ENCODE measurements at places on chromosomes 7 and 10.
A peak's percentile ranks its signal among the peaks of the same experiment; 100 is the strongest.

GRCh38 chr7:101363734-101364374 is 1.2 kb downstream of the COL26A1 start:
- DNase-seq, result peak; percentile 57

- DNase-seq, result no peak
Observed at GRCh38 chr10:34739915-34740314, 75.2 kb downstream of the PARD3 start.

GRCh38 chr10:77873536-77874380 is 52.8 kb downstream of the DLG5 start:
- no peak for DNase-seq

GRCh38 chr7:11447106-11447505 is 384.9 kb downstream of the THSD7A start:
- DNase-seq, result no peak

- no peak for DNase-seq
Observed at GRCh38 chr10:72009425-72010081, 45.4 kb downstream of the CHST3 start.

GRCh38 chr7:99918959-99919813 is at the start of gene TRIM4:
Gene TRIM4 (minus strand): TSS chr7:99919530. CDS start chr7:99919401, 129 bp downstream.
- peak; percentile 67 for DNase-seq

GRCh38 chr10:114923551-114923950 is 14.4 kb upstream of the TRUB1 start:
- no peak for DNase-seq

- no peak for DNase-seq
Observed at GRCh38 chr7:37187179-37187578, 261.5 kb downstream of the ELMO1 start.

GRCh38 chr10:104199567-104199966 is 32.6 kb downstream of the CFAP43 start:
- DNase-seq, result no peak

- no peak for DNase-seq
Observed at GRCh38 chr10:31871266-31872065, 57.2 kb downstream of the ARHGAP12 start.

- no peak for DNase-seq
Observed at GRCh38 chr10:98308669-98309365, 40.8 kb upstream of the LOXL4 start.

DNA sequence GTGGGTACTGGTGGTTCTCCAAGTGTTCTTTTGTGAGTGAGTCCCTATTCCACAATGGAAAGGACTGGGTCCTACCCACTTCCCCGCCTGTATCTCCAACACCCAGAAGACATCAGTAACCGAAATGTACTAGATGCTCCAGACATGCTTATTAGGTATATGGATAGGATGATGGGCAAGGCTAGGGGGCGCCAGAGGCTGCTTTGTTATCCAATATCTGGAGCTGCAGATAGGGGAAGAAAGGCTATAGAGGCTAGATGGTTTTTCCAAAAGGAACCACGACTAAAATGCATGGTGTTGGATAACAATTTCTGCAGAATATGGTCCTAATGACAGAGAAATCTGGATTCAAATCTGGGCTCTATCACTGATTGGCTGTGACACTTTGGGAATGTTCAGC is 56.2 kb upstream of the TM9SF3 start:
- peak; percentile 33 for DNase-seq

- DNase-seq, result no peak
Observed at GRCh38 chr10:117609095-117609795, 66.7 kb downstream of the EMX2 start.

GRCh38 chr7:87858417-87859100 is 17.6 kb downstream of the SLC25A40 start:
- no peak for DNase-seq

- no peak for DNase-seq
Observed at GRCh38 chr10:3874990-3875841, 90.2 kb upstream of the KLF6 start.

- no peak for DNase-seq
Observed at GRCh38 chr10:49328401-49329145, 29.6 kb downstream of the C10orf71 start.

GRCh38 chr7:135980012-135980551 is 2.9 kb upstream of the MTPN start:
- DNase-seq, result no peak

DNA sequence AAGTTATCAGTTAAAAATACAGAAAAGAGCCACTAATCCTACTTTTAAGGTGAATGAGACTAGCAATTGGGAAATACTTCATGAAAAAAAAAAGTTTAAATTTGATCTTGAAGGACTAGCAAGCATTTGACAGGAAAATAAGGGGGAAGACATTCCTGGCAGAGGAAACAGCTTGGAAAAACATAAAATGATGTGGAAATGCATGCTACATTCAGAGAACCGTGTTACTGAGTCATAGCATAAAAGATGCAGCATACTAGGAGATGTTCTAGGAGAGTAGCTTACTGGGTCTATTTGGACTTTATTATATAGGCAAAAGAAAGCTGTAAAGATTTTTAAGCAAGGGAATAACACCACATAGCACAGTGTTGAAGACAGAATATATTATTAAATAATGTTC is 108.6 kb upstream of the COL1A2 start:
- no peak for DNase-seq

- DNase-seq, result no peak
Observed at GRCh38 chr7:120874722-120875121, 16.8 kb upstream of the TSPAN12 start.

- no peak for DNase-seq
Observed at GRCh38 chr7:7443806-7444350, 91.8 kb downstream of the COL28A1 start.

GRCh38 chr7:152512706-152513105 is 76.9 kb upstream of the KMT2C start:
- DNase-seq, result no peak

DNA sequence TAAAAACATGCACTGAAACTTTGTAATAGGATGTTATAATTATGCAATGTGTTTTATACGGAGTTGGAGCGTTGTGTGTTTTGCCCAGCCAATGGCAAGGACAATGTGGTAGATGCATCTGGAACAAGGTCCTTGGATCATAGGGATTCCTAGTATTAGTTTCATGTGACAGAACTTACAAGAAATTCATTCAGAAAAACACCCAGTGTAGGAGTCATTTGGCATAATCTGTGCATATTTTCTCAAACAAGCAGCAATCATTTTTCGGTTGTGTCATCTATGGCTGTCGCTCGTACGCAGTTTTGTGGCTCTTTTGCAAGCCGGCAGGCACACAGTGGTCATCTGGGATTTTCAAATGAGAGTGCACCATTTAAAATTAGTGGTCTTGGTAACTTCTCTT is 19.8 kb downstream of the CREB5 start:
- no peak for DNase-seq

- no peak for DNase-seq
Observed at GRCh38 chr10:124545351-124546054, 83.9 kb downstream of the LHPP start.

- DNase-seq, result no peak
Observed at GRCh38 chr10:6537770-6538169, 42.3 kb downstream of the PRKCQ start.

DNA sequence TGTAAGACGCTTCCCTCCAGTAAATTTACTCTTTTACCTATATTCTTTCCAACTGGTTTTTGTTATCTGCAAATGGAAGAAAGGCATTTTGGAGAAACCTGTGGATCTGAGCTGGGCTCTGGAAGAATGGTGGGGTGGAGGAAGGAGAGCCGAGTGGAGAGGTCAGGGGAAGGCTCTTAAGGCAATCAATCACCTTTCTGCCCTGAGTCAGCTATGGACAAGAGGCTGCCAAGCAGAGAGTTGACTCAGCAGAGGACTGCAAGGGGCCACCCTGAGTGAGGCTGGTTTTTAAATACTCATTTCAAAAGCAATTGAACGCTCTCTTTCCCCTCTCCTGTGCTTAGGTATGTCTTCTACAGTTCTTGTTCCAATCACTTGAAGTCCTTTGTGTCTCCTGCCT is 81.8 kb downstream of the SPAG6 start:
- no peak for DNase-seq

- no peak for DNase-seq
Observed at GRCh38 chr7:48085942-48086341, 3.1 kb upstream of the UPP1 start.

DNA sequence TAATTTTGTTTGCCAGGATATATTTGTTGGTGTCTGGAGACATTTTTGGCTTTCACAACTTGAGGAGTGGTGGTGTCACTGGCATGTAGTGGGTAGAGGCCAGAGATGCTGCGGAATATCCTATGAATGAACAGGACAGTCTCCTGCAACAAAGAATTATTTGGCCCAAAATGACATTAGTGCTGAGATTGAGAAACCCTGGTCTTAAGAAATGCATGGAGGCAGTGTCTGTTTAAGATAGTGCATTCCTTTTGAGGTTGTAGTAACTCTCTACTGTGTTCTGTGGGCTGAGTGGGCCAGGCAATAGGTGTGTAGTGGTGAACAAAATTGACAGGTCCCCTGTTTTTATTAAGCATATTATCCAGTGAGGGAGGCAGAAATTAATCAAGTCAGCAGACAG is 165.5 kb downstream of the CDK14 start:
- DNase-seq, result no peak

- DNase-seq, result no peak
Observed at GRCh38 chr10:69996611-69997010, 56.0 kb upstream of the MACROH2A2 start.

GRCh38 chr7:108086962-108087361 is 43.2 kb downstream of the LAMB4 start:
- DNase-seq, result no peak

- no peak for DNase-seq
Observed at GRCh38 chr7:133428326-133428725, 175.4 kb downstream of the EXOC4 start.

GRCh38 chr10:129658376-129659072 is 191.5 kb downstream of the MGMT start:
- no peak for DNase-seq

DNA sequence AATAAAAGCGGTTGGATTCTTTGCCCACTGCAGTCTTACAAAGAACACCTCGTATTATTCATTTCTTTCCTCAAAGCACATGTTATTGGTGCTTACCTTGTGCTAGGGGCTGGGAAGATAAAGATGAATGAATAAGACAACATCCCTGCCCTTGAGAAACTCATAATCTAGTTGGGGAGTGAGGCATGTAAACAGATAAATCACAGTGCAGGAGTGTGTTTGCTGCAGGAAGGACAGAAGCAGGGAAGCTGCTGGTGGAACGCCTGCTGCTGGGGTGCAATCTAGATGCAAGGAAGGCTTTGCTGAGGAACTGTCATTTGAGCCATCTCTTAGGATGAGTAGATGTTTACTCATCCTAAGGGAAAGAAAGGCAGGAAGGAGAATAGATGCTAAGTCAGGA is 135.6 kb downstream of the TMEM178B start:
- DNase-seq, result no peak

DNA sequence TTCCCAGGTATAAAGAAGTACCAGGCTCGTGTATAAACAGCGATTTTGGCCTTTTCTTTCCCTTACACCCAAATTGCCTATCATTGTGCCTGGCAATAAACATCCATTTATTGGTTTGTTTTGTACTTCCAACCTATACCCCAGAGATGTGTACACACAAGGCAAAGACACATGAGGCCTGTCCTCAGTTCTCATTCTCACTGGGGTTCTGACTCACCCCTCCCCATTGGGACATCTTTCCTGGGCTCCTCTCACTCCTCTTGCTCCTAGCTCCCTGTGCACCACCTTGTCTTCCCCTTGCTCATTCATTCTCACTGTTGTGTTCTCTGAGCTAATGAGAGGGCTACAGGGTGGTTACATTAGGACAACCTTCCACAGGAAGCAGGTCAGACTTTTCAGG is 240.7 kb downstream of the ANK3 start:
- DNase-seq, result no peak

- DNase-seq, result no peak
Observed at GRCh38 chr10:13707156-13707881, 120.6 kb downstream of the PRPF18 start.

- DNase-seq, result no peak
Observed at GRCh38 chr7:151541709-151542499, 22.2 kb upstream of the RHEB start.

- DNase-seq, result no peak
Observed at GRCh38 chr10:3773460-3774017, 11.5 kb downstream of the KLF6 start.

DNA sequence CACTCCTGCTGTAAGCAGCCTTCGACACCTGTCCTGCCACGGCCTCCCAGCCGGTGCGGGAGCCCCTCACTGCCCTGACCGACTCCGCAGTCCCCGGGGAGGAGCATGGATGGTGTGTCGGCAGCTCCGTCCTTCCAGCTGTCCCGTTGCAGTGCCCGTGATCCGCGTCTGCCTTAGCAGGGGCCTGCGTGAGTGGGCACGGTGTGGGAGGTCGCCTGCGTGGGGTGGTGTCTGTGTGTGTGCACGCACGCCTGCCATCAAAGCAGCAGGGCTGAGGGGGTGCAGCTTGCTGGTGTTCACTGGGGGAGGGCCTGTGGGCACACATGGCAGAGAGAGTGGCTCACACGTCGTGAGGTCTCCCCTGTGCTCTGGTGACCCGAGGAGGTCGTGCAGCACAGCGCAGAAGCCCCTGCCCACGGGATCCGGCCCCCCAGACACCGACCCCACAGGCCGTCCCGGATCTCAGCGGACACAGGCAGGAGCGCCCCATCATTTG is 10.3 kb downstream of the MAFK start:
- no peak for DNase-seq

GRCh38 chr10:21626457-21627161 is 92.6 kb downstream of the MLLT10 start:
- DNase-seq, result no peak

DNA sequence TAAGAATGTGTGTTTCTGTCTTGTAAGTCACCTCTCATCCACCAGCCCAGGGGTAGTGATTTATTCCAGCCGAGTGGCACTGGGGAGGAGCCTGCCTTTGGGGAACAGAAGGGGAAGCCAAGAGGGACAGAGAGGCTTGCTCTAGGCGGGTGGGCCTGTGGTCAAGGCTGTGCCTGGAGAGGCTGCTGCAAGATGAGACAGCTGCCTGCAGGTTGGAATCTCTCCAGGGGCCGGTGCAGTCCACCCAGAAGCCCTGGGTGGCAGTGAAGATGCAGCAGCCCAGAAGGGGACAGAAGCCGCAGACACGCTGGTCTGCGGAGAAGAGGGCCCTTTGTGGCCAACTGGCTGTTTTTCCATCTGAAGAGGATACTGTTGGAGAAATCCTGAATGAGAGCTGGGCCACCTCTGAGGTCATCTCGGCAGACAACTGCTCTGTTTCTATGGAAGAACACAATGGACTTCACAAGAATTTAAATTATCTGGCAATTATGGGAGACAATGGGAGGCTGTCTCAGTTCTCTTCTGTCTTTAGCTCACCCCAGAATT is 175.7 kb downstream of the GFRA1 start:
- no peak for DNase-seq

DNA sequence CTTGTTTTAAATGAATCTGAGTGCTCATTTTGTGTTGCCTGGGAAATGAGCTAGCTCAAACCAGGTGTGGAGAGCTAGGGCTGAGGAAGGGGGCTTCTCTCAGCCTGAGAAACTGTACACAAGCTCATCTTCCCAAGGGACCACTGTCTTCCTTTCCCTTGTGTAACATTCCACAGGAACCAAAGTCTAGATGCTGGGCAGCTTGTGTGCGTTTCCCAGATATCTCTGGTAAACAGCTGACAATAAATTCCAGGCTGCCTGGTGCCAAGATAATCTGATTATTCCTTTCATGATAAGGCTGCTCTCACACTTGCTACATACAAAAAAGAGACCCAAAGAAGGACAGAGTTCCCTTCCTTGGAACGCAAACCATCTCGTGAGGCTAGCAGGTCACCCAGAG is 33.1 kb upstream of the MKLN1 start:
- DNase-seq, result no peak

All from activated CD8-positive, alpha-beta memory T cell treated with anti-CD3 and anti-CD28 coated beads for 1 hour (primary cell).